Body of pancreas (tissue), 4 donors: ENCODE measurements at places on chromosomes 1 and 21. TPM values are rescaled to one million over a fixed set of nuclear protein-coding genes. Genes with fewer than 3 reads are reported as not detected.

DNA sequence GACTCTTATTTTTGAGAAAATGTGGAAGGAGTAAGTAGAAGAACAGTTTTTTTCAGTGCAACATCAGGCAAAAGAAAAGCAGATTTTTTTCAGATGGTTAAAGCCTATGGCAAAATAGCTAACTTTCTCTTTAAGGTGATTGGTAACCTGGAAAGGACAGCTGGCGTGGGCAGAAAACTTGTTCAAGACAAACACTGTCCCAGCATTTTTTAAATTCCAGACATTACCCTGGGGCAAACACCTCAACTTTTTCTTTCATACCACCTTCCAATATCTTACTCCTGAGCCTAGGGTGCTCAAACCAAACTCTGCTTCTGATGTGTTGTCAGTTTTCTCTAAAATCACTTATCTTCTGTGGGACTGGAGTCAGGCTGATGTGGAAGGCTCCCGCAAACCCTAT, 2.7 kb upstream of the LEPR start:
- H3K36me3 ChIP-seq, result no peaks in the 10 kb centered on the region
- H3K4me1 ChIP-seq, result peaks cover 18% of the 10 kb centered on the region
- no peak overlapping the region for H3K4me3 ChIP-seq

RAB7B gene
- not detected for total RNA-seq

NHLH2 gene
- total RNA-seq, result not detected

VWA1 gene
- 55.5 TPM for total RNA-seq

EVA1C gene
- total RNA-seq, result 24.4 TPM

FMO5 gene
- total RNA-seq, result 68.6 TPM
